ENCODE measurements at places on chromosomes 5 and 9.

DNA sequence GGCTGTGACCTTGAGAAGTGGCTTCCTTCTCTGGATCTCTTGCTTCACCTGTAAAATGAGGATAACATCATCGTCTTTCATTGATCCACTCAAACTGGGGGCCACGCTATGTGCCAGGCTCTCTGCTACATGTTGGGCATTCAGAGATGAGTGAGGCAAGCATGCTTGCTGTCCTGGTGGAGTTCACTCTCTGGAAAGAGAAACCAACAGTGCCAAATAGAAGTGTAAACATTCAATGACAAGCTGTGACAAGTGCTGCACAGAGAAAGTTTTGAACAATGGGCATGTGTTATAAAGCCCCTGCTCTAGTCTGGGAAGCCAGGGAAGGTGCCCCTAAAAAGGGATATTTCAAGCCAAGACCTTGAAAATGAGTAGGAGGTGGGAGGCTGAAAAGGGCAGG, 50.9 kb upstream of the AFAP1L1 start:
- DNase-seq = no peak

- no peak for DNase-seq
These were observed 307.8 kb downstream of the RAB3C start for GRCh38 chr5:58890701-58891085.

DNA sequence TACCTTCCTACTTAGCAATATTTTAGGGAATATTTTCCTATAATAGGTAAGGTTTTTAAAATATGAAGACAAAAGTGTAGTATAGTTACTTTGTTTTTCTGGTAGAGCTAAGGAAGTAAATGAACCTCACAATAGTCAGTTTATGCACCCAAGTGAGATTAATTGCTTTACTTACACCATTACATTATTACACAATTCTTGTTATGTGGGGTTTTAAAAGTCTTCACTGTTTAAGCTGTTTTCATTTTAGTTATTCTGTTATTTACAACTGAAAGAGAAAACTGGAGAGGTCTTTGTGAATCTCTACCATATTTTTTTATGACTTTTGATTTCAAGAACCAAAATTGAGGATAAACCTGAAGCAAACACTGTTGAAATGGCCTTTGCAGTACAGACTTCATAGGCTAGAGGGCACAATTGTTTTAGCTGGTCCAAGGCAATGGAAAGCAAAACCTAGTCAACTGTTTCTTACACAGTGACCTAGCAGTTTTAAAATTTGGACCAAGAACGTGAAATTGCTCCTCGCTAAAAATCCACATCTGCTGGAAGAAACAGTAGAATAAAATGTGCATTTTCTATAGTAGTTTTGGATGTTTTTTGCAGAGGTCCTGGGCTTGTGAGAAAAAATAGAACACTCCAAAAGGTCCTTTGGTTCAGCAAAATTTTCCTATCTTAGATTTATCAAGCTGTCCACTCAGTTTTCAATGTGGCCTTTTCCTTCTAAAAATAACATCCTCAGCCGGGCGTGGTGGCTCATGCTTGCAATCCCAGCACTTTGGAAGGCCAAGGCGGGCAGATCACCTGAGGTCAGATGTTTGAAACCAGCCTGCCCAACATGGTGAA, 66.4 kb upstream of the FER start:
- no peak for DNase-seq

- peak; percentile 48 for DNase-seq
These were observed 89.6 kb downstream of the CCDC171 start for GRCh38 chr9:15642369-15642962.

- DNase-seq = no peak
These were observed 52.3 kb upstream of the CAVIN4 start for GRCh38 chr9:100525563-100525962.

- no peak for DNase-seq
These were observed 655.3 kb downstream of the HTR1A start for GRCh38 chr5:63306909-63307308.

- peak; percentile 98 for DNase-seq
These were observed 631 bp upstream of the C9orf72 start for GRCh38 chr9:27573634-27574590.

- DNase-seq = no peak
These were observed 16.7 kb upstream of the IL13 start for GRCh38 chr5:132641241-132641723.

- no peak for DNase-seq
These were observed 9.0 kb downstream of the TTLL11 start for GRCh38 chr9:122084026-122084675.

DNA sequence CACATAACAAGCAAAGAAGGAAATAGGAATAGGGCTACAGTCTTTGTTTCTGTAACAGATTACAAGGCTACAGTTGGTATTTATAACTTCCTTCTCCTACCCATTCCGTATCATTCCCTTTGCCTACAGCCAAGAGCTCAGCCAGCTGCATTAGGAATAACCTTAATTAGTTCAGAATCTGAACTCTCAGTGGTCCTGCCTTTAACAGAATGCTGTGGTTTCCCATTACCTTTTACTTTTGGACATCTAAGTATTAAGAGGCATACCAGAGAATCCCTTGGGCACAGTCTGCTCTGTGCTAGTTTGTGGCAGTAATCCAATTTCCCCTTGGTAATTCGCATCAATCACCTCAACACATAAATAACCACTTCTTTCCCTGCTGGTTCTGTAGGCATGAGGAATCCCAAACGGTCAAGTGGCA, 44.2 kb downstream of the PKD2L2 start:
- DNase-seq = no peak

DNA sequence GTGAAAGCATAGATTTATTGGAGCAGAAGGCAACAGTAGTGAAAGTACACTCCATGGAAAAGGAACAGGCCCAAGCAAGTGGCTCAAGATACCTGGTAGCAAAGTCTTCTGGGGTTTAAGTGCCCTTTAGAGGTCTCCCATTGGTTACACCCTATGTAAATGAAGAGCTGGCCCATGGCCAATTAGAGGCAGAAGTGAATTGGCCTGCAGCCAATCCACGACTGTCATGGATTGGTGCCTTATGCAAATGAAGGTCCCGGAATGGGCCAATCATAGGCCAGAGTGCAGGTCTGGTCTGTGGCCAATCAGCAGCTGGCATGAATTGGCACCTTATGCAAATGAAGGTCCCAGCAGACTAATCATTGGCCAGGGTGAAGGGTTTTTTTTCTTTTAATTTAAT, 64.2 kb upstream of the PCSK5 start:
- no peak for DNase-seq

- DNase-seq = no peak
These were observed 2.2 kb downstream of the GABRB2 start for GRCh38 chr5:161544350-161544765.

- no peak for DNase-seq
These were observed 41.6 kb upstream of the ALDOB start for GRCh38 chr9:101477214-101477613.

DNA sequence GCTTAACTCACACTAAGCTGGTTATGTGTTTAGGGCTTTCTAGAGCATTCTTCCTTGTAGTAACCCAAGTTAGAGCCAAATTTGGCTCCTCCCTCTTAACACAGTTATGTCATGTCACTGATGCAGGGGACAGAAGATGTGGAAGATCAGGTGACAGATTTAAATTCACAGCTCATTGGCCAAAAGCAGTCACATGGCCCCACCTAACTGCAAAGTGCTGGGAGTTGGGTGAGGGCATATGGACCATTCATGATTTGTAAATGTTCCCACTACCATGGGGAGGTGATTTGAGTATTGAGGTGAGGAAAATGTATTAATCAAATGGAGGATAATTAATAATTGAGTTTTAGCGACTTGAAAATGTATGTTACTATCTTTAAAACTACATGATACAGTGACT, 829.4 kb downstream of the CDH12 start:
- DNase-seq = no peak

GRCh38 chr5:58924306-58924705, 341.4 kb downstream of the RAB3C start:
- no peak for DNase-seq

GRCh38 chr5:98458726-98459125, 314.7 kb upstream of the RGMB start:
- DNase-seq = no peak

DNA sequence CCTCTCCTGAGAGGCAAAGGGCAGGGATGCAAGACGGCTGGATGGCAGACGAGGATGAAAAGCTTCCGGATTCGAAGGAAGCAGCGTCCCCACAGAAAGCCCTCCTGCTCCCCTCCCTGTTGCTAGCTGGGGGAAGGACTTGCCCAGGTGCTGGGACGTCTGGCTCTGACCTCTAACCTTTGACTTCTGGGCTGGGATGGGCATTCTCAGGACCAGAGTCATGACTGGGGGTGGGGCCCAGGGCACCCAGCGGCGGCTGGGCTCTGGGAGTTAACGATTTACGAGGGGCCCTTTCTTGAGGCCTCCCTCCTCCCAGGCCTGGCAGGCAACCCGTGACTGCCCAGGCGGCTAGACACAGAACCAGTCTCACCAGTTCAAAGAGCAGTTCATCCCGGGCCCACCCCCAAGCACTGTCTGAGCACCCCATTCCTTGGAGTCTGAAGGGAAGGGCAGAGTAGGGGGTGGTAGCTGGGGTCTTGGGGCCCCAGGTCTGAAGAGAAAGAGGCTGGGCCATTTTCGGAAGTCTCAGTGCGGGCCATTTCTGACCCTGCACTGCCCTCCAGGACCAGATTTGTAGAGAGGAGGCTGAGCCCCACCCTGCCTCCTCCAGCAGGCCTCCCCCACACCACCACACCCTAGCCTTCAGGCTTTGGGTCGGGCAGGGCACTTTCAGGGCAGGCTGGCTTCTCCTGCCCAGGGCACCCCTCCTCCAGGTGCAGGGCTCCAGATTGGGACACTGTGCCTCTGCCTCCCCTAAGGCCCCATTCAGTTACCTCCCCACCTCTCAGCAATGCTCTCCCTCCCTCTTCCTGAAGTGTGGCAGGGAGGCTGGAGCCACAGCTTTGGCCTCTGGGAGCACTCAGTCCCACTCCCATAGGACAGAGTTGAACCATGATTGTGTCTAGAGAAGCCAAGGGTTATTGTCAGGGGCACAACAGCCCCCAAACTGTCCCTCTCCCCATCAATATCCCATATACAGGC, 5.0 kb upstream of the CXXC5 start:
- no peak for DNase-seq

DNA sequence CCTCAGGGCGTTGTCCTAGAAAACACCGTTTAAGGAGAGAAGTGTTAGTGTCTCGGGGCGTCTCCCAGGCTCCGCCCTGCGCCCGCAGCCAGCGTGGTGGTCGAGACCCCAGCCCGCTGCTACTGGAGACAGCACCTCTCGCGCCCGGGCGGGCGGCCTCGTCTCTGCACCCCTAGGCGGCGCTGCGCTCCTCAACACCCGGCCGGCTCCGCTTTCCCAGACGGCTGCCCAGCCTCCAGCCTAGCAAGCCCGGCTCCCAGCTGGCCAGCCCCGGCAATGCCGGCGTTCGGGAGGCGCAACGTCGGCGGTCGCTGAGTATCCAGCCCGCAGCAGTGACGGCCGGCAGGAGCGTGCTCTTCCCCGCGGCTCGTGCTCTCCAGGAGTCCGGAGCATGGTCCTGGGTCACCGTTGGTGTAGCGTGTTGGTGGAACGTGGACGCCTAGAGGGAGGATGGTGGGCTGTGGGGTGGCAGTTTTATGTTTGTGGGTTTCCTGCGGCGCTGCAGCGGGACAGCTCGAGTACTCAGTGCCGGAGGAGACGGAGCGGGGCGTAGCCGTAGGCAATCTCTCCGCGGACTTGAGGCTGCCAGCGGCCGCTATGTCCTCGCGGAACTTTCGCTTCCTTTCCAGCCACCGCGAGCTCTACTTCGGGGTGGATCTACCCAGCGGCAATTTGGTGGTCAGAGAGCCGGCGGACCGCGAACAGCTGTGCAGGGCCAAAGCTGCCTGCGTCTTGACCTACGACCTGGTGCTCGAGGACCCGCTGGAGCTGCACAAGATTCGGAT, 536 bp downstream of the PCDHAC1 start:
- DNase-seq = peak; percentile 77

DNA sequence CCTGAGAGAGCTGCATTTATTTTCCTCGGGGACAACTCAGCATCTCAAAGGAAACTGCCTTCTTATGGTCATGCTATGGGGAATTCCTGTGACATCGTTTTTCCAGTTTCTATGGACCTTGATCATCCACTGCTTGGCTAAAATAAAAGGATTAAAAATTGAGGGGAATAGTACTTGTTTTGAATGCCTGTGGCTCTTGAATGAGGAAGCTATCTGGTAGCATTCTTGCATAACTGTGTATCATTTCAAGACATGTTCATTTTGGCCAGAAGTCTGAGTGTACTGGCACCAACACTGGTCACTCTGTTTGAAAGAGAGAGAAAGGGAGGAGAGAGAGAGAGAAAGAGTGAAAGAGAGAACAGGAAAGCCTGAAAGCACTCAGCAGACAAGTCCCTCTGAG, 116.7 kb downstream of the DOCK2 start:
- DNase-seq = no peak

GRCh38 chr9:116668970-116669695, 18.0 kb upstream of the TRIM32 start:
- DNase-seq = no peak

- DNase-seq = no peak
These were observed 75.4 kb upstream of the SELENOP start for GRCh38 chr5:42887097-42887496.

DNA sequence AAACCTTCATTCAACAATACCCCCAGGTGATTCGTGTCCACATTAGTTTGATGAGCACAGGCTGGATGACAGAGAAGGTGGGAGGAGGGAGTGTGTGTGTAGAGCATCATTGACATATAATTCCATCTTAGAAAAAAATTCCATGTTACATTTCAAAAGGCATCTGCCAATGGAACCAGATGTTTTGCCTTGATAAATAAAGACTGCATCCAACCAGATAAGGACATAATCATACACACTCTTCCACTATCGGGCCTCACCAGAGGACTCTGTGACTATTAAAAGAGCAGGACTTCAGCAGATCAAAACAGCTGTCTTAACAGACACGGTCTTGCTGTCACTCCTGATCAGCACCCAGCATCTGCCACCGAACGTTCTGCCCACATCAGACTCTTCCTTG, 96.4 kb upstream of the SPIN1 start:
- no peak for DNase-seq

DNA sequence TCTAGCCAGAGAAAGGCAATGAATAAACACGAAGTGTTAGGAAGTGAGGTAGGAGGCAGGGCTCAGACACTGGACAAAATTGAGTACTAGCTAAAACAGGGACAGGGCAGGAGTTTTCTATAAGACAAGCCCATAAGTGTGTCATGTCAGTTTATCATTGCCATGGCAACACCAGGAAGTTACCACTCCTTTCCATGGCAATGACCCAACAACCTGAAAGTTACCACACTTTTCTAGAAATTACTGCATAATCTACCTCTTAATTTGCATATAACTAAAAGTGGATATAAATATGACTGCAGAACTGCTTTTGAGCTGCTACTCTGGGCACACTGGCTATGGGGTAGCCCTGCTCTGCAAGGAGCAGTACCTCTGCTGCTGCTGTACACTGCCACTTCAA, 442.5 kb upstream of the COX7C start:
- DNase-seq = no peak

DNA sequence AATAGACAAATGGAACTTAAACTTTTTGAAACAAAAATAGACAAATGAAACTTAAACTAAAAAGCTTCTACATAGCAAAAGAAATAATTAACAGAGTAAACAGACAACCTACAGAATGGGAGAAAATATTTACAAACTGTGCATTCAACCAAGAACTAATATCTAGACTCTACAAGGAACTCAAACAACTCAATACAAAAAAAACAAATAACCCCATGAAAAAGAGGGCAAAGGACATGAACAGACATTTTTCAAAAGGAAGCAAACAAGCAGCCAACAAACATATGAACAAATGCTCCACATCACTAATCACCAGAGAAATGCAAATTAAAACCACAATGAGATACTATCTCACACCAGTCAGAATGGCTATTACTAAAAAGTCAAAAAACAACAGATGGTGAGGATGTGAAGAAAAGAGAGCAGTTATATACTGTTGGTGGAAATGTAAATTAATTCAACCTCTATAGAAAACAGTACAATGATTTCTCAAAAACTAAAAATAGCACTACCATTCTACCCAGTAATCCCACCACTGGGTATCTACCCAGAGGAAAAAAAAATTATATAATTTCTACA, 170.8 kb upstream of the RGMB start:
- DNase-seq = no peak

All from NCI-H1436 (cell line).